ENCODE measurements at places on chromosomes 1 and 21.
A peak's percentile ranks its signal among the peaks of the same experiment; 100 is the strongest.

DNA sequence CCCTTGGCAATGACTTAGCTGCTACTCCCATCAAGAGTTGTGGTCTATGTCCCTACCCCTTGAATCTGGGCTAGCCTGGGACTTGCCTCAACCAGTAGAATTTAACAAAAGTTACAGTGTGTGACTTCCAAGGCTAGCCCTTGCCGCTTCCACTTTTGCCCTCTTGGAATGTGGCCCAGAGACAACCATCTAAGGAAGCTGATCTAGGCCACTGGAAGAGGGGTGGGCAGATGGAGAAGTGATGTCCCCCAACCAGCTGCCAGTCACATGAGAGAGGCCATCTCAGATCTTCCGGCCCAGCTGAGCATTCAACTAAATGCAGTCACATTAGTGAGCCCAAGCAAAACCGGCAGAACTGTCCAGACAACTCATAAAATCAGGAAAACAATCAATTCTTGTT is 115.1 kb downstream of the TOMM20 start:
- no peak for DNase-seq

DNA sequence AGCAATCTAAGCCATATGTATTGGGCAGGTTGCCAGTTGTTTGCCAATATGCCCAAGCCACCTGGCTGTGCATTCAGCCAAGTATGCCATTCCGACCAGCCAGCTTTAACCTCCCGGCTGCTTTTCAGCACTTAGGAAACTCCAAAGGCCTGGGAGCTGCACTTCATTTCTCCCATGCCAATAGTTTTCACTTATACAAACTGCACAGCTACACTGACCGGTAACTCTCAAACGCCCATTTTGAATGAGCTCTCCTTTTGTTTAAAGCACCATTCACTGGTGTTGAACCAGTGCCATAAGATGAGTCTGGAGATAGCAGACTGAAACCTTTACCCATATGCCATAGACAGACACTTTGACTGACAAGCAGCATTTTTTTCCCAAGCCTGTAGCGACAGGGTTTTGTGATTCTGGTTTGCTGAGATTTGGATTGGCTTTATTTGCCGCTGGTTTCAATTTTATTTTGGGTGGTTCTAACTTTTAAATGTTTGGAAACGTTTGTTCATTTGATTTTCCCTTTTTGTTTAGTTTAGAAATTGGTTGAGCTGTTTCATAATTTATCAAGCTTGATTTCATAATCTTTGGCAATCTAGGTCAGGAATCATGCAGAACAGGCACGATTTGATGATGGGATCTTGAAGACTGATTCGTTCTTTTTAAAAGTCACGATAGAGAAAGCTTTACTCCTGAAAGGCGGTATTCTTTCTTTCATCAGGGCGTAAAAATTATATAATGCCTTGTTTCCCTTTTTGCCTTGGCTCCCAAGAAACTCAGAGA is 144.6 kb downstream of the NFIA start:
- peak; percentile 48 for DNase-seq

GRCh38 chr1:175554586-175554985 is 188.8 kb downstream of the TNR start:
- no peak for DNase-seq

- DNase-seq: no peak
These were observed 30.2 kb upstream of the RGS8 start for GRCh38 chr1:182714546-182714945.

DNA sequence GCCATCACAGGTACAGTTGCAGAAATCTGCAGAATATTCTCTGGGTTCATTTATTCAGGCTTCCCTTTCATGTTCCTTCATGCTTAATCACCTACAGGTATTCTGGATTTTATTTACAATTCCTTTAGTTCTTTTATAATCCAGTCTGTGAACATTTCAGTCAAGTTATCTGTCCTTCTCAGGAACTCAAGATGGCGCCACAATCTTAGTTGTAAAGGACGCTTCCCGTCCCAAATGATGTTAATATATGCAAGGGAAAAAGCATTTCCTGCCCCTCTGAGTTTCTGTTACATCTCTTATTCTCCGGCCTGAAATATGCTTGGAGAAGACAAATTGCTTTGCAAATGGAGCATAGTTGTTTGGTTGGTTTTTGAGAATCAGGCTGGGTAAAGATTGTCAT is 19.3 kb downstream of the F3 start:
- DNase-seq: peak; percentile 74

GRCh38 chr1:227604446-227604845 is 41.1 kb downstream of the ZNF678 start:
- no peak for DNase-seq

- DNase-seq: no peak
These were observed 163.7 kb downstream of the NTMT2 start for GRCh38 chr1:170309389-170310013.

GRCh38 chr1:160547422-160547821 is 24.4 kb upstream of the SLAMF6 start:
- DNase-seq: no peak

DNA sequence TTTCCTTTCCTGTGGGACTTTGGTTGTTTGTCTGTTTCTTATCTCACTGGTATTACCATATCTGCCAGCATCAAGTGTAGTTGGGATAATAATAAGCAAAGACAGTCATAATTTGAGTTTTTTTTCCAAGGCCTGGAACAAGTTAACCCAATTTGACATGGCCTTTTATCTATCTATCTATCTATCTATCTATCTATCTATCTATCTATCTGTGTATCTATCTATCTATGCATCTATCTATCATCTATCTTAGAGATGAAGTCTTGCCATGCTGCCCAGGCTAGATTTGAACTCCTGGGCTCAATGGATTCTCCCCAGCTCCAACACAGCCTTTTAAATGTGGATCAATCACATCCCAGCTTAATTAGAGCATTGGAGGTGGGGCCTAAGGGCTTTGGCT is 174.1 kb upstream of the CSF3R start:
- no peak for DNase-seq

DNA sequence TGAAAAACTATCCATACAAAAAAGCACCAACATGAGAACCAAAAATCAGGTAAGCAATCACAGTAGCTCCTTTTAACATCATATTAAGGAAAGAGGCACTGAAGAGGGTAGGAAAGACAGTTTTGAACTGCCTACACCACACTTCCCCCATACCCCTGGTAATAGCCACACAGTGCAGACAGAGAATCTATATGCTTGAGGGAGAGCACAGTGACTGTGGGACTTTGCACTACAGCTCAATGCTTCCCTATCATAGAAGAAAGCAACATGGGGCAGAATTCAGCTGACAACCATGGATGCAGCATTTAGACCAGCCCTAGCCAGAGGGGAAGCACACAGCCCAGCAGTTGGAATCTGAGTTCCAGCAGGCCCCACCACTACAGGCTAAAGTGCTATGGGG is 7.9 kb upstream of the TEX50 start:
- DNase-seq: no peak

GRCh38 chr1:100348549-100349144 is 3.7 kb upstream of the CDC14A start:
- peak; percentile 41 for DNase-seq

GRCh38 chr1:40710581-40711315 is 19.2 kb downstream of the NFYC start:
- DNase-seq: no peak

DNA sequence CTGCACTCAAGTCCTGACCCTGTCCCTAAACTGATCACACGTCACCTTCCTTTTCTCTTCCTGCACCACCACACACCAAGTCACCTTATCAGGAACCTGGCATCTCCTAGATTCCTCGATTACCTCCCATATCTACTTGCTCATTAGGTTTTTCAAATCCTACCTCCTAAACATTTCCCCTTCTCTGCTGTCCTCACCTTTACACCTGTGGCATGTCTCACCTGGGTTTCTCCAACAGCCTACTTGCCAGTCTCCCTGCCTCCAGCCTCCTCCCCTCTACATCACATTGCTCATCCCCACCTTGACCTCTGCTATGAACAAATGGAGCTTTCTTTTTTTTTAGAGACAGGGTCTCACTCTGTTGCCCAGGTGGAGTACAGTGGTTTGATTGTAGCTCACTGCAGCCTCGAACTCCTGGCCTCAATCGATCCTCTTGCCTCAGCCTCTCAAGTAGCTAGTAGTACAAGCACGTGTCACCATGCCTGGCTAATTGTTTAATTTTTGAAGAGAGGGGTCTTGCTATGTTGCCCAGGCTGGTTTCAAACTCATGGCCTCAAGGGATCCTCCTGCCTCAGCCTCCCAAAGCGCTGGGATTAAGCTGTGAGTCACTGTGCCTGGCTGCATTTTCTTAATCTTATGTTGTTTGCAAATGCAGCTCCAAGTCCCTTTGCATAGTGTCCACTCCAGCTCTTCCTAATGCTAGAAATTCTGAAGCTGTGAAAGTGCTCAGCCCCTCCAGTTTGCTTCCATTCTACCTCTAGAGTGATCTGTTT is 6.3 kb downstream of the IGSF9 start:
- no peak for DNase-seq

- DNase-seq: no peak
These were observed 674.6 kb downstream of the PTPRC start for GRCh38 chr1:199313444-199313843.

DNA sequence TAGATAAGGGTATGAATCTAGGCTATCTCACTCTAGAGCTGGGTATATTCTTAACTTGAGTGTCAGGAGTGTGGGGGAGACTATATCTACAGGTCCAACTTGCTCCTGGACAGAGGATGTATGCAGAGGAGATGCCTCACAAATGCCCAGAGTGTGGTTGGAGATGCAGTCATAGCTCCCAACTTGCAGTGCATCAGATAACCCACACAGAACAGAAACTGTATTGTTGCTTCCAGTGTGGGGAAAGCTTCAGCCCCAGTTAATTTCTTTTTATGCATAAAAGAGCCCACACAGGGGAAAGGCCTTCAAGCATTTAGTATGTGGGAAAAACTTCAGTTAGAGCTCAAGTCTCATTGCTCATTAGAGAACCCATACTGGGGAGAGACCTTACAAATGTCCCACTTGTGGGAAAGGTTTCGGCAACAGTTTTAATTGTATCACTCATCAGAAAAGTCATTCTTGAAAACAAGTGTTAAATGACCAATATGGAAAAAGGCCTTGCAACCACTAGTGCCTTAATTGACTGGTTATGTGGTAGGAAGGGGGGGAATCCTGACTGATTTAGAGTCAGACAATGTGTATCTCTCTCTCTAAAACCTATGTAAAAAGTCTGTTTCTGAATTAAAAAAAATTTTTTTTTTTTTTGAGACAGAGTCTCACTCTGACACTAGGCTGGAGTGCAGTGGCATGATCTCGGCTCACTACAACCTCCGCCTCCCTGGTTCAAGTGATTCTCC is 67.9 kb downstream of the EBNA1BP2 start:
- DNase-seq: no peak

DNA sequence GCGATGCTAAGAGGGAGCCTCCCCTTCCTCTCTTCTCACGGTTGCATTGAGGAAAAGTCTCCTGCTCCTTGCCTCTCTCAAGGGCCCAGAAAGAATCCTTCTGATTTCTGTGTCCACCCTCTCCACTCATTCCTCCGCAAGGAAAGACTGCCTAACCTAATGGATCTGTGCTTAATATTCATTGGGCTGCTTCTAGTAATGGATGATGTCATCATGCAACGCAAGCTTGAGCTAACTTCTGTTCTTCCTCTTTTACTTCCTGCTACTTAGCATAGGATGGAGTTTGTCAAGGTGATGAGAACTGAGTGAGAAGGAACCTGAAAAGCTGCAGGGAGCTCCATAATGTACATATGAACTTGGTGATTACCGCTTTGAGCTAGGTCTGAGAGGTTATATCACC is 35.2 kb upstream of the HMGB4 start:
- no peak for DNase-seq

GRCh38 chr1:202709276-202710041 is 795 bp downstream of the SYT2 start:
- DNase-seq: no peak

DNA sequence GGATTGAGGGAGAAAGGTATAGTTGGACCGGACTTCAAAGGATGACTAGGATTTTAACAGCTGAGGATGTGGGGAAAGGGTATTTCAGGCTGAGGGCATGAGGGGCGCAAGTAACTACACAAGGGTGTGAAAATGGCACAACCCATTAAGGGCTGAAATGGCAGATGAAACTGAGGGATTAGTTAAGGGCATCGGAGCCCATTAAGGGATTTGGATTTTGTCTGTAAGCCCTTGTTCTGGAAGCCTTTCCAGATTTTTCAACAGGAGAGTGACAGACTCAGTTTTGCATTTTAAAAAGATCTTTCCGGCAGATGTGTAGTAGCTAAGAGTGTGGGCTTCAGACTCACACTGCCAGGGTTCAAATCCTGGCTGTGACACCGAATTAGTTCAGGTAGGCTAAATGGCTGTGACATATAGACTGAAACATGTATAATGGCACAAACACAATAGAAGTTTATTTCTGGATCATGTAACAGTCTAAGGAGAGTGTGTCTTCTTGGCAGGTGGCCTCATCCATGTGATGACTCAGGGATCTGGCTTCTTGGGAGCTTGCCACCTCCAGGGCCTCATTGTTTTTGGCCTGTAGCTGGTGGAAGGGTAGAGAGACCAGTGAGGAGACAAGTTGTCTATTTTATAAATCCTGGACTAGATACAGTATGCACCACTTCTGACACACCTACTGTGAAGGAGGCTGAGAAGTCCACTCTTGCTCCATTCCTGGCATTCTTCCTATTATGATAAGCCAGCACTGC is 49.6 kb downstream of the UBE2T start:
- no peak for DNase-seq

DNA sequence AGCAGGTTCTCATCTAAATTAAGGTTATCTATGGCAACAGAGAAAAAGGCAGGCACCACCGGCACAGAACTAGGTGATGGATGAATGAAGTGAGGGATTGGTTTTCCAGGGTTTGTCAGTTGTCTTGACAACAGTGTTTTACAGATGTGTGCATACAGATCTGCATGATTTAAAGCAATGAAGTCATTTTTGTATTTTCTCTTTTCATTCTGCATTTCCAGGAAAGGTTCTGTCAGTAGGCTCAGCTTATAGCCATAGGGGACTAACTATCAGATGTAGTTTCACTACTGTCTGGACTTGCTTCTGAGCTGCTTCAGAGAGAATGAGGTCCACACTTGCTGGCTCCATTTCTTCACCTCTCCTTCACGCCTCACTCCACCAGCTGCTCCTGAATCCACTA is 98.2 kb upstream of the LMO4 start:
- no peak for DNase-seq

GRCh38 chr1:36664571-36665287 is 182.0 kb upstream of the CSF3R start:
- no peak for DNase-seq

- DNase-seq: no peak
These were observed 12.1 kb downstream of the HIPK1 start for GRCh38 chr1:113941245-113941559.

GRCh38 chr1:92483610-92484471 is 2.9 kb downstream of the GFI1 start:
- peak; percentile 64 for DNase-seq

- peak; percentile 67 for DNase-seq
These were observed 3.2 kb downstream of the PPP1R12B start for GRCh38 chr1:202351725-202352124.

DNA sequence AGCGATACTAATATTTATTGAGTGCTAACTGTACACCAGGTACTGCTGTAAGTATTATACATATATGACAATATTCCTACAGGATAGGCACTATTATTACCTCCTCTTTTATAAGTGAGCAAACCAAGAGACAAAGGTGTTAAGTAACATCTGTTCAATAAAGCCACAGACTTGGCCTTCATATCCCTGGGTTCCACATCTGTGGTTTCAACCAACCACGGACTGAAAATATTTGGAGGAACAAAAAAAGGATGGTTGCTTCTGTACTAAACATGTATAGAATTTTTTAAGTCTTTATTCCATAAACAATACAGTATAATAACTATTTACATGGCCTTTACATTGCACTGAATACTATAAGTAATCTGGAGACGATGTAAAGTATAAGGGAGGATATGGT is 95.1 kb downstream of the RERE start:
- no peak for DNase-seq

Data from hematopoietic multipotent progenitor cell treated with erythropoietin and hydrocortisone succinate and interleukin-3 and kit ligand, for 6 days (in vitro differentiated cells).